Skeletal muscle cell (primary cell): ENCODE measurements at places on chromosomes 12 and 14.
A peak's percentile ranks its signal among the peaks of the same experiment; 100 is the strongest.

GRCh38 chr12:23686095-23686494, 263.4 kb downstream of the SOX5 start:
- no peak for DNase-seq

- DNase-seq: no peak
Observed at GRCh38 chr12:33817713-33818112, 204.6 kb upstream of the ALG10 start.

DNA sequence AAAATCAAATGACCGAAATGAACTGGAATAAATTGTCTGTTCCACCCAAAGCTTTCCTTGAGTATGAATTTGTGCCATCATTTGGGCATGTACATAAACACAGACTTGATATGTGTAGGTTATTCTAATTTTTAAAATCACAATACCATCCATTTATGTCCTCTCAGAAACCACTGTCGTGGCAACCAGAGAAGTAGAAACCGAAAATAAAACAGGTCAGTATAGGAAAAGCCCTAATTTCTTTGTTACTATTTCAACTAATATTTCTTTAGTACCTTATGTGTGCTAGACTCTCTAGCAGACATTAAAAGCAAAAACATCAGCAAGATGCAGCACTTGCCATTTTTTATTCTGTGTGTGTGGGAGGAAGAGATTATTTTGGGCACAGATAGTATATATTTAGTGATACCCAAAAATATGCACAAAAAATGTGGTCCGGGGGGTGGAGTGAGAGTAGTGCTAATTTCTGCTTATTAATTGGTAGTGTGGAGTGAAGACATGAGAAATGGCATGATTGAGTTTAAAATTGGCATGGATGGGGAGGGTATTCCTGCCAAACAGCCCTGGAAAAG, 130.8 kb upstream of the CNTN1 start:
- DNase-seq: no peak

- DNase-seq: no peak
Observed at GRCh38 chr12:83865431-83865830, 1047.2 kb downstream of the SLC6A15 start.

- no peak for DNase-seq
Observed at GRCh38 chr14:99688210-99688581, 4.1 kb downstream of the CYP46A1 start.

DNA sequence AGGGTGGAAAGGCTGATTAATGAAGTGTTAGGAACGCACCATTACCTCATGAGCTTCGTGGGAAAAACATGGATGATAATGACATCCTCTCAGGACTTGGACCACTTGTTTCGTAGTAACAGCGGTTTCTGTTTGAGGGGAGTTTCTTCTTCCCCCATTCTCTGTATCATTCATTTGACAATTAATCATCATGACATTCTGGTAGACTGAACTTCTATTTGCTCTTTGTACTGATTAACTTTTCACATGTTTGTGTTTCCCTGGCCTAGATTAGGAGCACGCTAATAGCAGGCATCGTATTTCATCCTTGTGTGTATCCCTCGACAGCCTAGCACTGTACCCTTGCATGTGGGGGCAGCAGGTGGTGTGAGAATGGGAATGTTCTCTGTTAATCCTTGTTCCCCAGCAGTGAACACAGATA, 8.0 kb downstream of the LRRC74A start:
- DNase-seq: no peak

GRCh38 chr12:54608156-54608555, 19.7 kb upstream of the PPP1R1A start:
- no peak for DNase-seq

DNA sequence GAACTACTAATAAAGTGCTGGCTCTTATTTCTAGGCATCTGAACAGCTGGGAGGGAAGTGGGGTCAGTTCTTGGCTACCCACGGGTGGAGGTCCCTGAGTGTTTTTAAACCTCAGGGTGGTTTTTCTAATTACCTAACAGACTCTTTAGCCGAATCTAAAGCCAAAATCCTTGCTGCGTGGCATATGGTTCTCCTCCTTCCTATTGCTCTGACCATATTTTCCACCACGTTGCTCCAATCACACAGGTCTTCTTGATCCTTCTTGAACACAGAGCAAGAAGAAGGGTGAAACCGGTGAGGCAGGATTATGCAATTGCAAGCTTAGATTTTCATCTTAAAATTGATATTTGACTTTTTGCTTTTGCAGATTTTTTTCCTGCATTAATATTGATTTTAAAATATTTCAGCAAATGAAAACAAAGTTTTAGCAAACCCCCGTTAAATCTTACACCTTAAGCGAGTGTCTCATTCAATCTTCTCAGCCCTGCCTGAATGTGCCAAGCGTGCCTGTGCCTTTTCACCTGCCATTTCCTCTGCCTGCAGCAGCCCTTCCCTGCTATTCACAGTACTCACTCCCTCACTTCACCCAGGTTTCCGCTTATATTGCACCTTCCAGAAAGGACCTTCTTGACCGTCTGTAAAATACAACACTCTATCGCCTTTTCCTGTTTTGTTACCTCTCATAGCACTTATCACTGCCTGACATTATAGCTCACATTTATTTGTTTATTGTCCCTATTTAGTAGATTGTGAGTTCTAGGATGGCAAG, 506.0 kb downstream of the DIO2 start:
- DNase-seq: no peak

DNA sequence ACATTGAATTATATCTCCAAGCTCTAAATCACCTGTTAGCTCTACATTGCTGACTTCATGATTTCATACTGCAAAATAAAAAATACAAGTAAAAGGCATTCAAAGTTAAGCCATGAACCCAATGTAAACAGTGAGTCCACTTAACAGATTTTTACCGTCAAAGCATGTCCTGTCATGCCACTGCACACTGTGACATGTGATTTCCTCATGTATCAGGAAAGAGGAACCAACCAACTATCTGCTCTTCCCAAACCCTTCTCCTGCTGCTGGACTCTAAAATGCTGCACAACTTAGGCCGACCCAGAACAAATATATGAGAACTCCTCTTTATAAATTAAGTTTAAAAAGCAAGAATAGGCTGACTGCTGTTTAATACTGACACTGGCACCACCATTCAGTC, 37.5 kb downstream of the TM7SF3 start:
- DNase-seq: no peak

DNA sequence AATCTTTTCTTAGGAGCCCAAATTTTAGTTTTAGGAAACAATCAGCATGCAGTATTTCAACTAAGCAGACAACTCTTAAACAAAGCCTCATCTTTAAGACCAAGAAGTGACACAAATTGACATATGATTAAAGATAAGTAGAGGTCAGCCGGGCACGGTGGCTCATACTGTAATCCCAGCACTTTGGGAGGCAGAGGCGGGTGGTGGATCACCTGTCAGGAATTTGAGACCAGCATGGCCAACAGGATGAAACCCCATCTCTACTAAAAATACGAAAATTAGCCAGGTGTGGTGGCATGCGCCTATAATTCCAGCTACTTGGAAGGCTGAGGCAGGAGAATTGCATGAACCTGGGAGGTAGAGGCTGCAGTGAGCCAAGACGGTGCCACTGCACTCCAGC, 35.8 kb downstream of the BLTP3B start:
- no peak for DNase-seq

GRCh38 chr14:59465316-59466135, at the start of gene GPR135:
GPR135 (minus strand) TSS chr14:59465380; CDS start chr14:59465226, 154 bp downstream.
- DNase-seq: no peak

DNA sequence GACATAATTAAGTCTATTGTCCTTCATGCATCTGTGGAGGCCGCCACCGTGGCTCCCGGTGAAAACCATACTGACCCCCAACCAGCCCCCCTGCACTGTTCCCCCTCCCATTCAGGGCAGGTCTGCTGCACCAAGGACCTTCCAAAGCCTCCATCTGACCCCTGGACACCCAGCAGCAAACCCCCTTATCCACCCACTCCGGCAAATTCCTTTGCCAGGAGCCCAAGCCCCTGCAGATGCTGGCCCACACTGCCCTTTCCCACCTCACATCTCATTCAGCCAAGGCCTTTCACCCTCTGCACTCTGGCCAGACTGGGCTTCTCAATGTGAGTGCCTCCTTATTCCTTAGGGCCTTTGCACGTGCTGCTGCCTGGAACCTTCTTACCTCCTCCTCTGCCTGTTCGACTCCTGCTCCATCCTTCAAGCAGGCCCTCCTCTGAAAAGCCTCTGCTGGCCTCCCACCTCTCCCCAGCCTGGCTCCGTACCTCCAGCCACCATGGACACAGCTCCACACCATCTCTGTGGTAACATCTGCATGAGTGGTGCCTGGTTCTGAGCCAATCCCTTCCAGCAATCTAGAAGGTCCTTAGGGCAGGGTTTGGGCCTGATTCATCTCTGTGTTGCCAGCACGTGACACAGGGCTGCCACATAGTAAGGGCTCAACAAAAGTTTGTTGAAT, 230.7 kb downstream of the BCL11B start:
- DNase-seq: no peak

DNA sequence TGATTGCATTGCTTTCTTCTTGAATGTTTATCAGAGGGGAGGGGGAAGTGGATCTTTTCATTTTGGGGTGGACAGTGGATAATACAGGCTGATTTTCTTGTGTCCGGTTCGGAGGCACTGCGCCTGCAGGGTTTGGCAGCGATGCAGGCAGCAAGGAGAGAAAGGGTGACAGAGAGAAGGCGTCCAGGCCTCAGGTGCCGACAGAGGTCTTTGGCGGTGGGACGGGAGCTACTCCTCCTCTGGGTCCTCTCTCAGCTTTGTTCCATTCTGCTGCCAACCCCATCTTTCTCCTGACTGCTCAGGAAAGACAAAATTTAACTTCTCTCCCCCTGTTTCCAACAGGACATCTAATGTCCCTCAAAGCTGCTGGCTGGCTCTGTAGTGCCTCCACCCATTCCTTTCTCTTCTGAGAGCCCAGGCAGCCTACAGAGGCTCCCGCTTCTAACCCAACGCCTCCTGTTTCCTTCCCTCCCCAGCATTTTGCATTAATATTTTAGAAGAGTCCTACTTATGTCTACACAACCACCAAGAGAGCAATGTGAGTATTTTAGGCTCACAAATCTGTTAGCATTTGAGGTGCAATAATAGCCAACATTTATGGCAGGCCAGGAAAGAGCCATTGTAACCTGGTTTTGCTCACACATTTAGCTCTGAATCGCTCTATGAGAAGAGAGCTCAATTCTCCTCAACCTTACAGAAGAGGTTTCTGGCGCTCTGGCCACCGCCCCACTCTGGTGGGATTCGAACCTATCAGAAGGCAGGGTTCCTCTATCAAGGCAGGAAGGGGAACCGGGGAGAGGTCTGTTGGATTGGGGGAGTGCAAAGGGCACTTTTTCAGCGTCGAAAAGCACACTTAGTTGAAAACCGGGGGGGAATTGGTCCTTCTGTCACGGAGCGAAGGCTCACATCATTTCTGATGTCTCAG, 7.1 kb upstream of the TBX5 start:
- no peak for DNase-seq

GRCh38 chr12:113202300-113203075, 17.0 kb downstream of the RITA1 start:
- no peak for DNase-seq

GRCh38 chr12:105226219-105226618, 9.8 kb downstream of the APPL2 start:
- peak; percentile 83 for DNase-seq

GRCh38 chr12:122489038-122489437, 11.7 kb downstream of the ZCCHC8 start:
- DNase-seq: no peak

DNA sequence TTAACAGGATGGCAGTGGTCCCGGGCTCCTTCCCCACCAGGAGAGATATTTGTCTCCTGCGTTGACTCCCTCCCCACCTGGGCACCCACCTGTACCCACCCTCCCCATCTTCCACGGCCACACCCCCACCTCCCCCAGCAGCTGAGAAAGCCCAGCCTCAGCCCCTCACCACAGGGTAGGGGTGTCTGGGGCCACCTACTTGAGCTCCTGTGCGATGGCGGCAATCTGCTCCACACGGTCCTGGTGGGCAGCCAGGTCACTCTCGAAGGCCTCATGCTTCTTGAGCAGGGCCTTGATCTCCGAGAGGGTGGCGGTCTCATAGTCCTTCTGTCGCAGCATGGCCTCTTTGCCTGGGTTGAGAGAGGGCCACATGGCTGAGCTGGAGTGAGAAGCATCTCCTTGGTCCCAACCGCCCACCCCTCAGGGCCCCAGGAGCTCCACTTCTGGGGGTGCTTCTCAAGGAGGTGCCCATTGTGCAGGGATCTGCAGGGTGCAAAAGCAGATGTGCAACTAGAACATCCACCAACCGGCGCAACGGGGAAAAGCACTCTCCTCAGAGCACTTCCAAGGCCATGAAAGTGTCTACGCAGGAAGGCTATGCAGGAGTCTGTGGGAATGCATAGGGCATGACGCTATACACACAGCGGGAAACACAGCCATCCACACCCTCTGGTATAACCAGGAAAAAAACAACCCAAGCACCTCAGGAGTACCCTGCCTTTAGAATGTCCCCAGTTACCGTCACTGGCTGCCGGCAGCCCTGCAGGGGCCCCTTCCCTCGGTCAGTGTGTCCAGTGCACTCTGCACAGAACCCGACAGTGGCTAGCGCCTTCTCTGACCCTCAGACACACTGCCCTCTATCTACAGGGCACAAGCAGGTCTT, 92.6 kb upstream of the ZFP36L1 start:
- no peak for DNase-seq

DNA sequence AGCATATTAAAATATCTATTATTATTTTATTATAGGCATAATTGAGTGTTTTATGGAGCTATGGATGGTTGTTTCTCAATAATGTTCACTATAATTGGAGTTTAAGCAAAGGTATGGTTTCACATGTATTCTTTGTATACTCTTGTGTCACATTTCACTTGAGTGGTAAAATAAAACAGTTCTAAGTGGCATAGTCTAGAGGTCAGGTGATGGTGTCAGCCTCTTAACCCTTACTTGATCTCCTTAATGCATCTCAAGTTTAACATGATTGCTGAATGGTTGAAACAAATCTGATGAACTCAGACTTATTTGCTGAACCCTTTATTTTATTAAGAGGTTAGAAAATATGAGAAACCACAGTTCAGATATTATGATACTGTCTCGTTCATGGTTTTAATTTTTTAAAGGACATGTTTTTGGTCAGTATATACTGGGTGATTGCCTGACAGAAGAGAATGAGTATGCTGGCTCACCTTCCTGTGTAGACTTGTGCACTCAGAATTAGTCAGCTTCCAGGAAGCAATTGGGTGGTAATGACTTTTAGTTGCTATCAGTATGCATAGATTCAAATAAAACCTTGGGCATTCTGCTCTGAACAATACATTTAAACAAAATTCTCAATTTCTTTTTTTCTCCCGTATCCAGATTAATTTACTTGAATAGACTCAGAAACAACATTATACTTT, 464.6 kb downstream of the PCNX1 start:
- DNase-seq: peak; percentile 67

- peak; percentile 16 for DNase-seq
Observed at GRCh38 chr12:102480406-102480805, at the start of gene IGF1. IGF1 (minus strand) TSS chr12:102480563; CDS start chr12:102480381, 182 bp downstream.

DNA sequence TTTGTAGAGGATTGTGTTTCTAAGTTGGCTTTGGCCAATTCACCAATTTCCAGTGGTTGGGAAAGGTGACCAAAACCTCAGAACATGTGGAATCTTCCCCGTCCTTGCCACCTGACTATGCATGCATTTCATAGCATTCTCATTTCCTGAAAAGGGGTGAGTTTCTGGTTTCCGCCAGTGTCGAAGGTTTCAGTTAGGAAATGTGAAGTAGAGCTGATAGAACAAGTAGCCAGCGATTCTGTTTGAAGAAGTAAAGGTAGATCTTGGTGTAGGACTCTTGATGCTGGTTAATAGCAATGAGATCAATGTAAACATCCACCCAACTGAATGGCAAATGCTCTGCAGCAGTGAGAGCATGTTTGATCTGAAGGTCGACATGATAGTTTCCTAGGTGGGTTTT, 15.9 kb downstream of the SMOC1 start:
- no peak for DNase-seq
